ENCODE measurements at places on chromosomes 16 and 17.

GRCh38 chr16:28011971-28012445 lies 51.5 kb downstream of the GSG1L start:
- DNase-seq: no peak

GRCh38 chr17:3506054-3506453 lies 30.3 kb downstream of the ASPA start:
- DNase-seq: no peak

- DNase-seq: no peak
These were observed 34.2 kb downstream of the COPRS start for GRCh38 chr17:31824766-31825360.

GRCh38 chr16:46894036-46894672 lies 10.0 kb downstream of the GPT2 start:
- DNase-seq: no peak

- peak; percentile 69 for DNase-seq
These were observed 2.3 kb downstream of the DLG4 start for GRCh38 chr17:7217113-7217987.

DNA sequence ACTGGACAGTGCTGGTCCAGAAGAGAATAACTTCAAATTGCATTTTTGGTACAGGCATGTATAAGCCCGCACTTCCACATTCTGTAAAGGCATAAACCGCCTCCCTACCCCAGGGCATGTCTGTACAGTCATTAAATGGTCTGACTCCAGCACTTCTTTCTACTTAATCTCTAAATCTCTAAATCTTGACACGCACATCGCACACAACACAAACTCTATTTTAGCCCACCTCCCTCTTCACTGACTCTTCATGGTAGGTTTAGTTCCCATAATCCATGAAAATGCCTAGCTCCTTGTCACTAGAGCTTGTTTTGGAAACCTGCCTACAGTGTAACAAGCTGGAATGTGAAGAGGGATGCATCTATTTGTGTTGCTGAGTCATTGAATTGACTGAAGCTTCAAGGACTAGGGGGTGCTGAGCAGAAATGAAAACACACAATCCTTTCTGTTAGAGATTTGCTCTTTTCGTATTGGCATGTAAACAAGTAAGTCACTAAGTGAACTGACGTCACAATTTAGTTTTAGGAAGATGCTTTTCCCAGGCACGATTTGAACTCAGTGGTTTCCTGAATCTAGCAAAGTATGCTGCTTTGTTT lies 1.6 kb upstream of the DUSP14 start:
- DNase-seq: no peak

- no peak for DNase-seq
These were observed 224.0 kb downstream of the IRX3 start for GRCh38 chr16:54062361-54063278.

DNA sequence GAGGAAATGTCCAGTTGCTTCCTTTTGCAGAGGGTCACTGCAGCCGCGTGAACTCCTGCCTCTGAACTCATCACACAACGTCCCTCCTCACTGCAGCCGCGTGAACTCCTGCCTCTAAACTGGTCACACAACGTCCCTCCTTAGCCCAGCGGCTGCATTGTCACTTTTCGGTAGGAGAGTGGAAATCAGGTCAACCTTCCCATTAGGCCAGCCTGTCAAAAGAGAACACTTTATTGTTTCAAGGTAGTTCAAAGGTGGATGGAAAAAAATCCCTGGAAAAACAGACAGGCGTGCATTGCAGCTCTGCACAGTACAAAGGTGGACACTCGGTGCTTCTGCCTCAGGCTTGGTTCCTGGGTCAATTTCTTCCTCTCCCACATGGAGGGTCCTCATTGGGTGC lies 280.2 kb downstream of the FOXL1 start:
- no peak for DNase-seq

DNA sequence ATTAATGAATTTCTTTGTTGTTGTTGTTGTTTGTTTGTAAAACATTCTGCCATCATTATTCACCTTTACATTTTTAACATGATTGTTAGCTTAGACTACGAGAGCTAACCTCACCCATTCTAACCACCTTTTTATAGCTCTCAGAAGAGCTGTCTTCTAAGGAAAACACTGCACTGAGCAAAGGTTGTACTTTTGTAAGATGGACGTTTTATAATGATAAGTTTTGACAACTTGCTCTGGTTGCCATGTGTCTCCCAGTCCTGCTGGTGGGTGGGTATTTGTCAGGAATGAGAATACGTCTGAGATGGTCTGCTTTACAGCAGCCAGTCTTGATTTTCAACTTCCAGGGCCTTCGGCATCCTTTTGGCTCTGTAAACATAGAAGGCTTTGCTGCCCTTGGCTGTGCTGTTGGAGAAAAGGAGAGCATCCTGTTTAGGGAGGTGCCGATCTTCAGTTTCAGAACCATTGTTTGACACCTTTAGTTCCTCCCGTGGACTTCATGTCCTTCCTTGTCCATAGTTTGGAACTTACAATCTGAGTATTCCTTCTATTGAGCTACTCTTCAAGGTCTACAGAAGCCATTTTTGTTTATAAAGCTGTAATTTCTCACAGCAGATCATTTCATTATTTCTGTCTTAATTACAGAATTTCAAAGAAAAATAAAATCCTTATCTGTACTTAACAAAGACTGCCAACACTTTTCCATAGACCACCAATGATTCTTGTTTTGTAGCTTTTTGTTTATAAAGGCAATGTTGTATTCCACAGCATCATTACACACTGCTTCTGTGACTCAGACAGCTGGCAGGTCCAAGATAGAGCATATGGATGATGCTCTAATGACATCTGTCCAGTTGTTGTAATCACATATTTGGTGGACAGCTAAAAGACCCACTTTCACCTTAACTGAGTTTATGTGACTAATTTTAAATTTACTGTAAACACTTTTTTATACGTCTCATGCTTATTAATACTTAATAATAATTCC lies 270.1 kb upstream of the TBX2 start:
- DNase-seq: no peak

DNA sequence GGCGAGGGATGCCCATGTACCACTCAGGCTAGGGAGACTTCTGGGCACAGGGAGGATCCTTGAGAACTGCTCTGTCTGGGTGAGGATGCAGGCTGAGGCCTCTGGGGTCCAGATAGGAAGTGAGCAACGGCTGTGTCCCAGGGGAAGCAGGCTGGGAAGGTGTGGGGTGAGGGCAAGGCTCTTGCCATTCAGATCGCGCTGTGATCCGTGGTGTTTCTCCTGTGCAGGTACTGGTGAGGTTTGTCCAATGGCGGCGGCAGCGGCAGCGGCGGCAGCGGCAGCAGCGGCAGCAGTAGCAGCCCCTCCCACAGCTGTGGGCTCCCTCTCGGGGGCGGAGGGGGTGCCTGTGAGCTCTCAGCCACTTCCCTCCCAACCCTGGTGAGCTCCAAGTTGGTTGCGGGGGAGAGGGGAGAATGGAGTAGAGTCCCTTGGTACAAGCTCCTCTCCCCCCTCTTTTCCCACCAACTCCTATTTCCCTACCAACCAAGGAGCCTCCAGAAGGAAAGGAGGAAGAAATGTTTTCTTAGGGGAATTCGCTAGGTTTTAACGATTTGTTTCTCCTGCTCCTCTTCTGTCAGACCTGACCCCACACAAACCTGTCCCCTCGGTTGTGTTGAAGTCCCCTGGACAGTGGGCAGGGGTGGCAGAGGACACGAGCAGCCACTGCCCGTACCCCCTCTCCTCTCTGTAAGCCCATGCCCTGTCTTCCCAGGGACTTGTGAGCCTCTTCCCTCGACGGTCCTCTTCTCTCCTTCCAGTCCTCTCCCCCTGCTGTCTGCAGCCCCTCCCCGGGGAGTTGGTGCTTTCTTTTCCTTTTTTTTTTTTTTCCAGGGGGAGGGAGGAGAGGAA lies 1.9 kb upstream of the PRRT2 start:
- DNase-seq: no peak

- no peak for DNase-seq
These were observed 576 bp downstream of the ZNF768 start for GRCh38 chr16:30525844-30526136.

DNA sequence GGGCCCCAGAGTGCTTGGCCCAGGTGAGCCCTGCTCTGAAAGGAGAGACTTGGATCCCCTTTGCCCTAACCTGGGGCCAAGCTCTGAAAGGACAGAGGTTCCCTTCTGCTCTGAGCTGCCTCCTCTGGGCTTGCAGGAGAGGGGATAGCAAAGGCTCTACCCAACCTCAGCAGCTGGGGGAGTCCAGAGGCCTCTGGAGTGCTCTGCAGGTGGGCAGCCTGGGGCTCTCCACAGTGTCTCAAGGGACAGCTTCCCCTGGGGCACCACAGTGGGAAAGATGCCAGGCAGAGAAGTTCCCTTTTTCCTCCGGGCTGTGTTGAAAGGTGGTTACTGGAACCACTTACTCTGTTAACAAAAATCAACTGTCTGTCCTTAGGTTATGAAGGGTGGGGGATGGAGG lies 48.2 kb upstream of the MGAT5B start:
- no peak for DNase-seq

DNA sequence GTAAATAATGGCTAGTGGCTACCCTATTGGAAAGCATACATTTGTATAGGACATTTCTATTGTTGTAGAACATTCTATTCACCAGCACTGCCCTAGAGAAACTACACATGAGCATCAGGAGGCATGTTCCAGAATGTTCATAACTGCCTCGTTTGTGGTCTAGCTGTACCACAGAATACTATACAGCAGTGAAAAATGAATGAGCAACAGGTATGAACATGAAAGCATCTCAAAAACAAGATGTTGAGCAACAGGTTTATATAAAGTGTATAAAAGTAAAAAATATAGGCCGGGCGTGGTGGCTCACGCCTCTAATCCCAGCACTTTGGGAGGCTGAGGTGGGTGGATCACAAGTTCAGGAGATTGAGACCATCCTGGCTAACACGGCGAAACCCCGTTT lies 91.7 kb downstream of the BMERB1 start:
- no peak for DNase-seq

- DNase-seq: no peak
These were observed 5.6 kb upstream of the CARHSP1 start for GRCh38 chr16:8874388-8874787.

- no peak for DNase-seq
These were observed 25.3 kb upstream of the N4BP1 start for GRCh38 chr16:48635199-48635718.

DNA sequence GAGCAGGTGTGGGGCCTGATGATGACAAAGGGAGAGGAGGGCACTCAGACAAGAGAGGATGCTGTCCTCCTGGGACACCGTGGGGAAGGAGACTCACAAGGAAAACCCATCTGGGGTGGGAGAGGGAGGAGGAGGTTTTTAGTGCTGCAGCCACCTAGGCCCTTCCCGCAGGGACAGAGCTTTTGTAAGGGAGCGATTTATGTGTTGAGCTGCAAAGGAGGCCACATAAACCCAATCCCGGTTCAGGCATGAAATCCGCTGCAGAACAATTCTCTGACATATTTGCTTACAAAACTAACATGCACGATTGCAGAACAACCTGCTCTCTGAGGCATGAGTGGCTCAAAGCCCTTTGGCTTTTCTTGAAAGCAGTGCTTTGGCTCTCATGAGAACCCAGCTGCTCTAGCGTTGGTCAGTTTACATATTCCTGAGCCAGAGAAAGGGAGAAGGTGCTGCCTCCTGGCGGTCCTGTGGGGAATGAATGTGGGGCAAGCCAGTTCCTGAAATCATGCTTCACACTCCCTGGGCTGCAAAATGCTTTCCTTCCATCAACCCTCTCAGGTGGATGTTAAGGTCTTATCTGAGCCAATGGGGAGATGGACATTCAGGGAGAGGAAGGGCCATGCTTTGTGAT lies 122.4 kb upstream of the NLRP1 start:
- DNase-seq: peak; percentile 15

DNA sequence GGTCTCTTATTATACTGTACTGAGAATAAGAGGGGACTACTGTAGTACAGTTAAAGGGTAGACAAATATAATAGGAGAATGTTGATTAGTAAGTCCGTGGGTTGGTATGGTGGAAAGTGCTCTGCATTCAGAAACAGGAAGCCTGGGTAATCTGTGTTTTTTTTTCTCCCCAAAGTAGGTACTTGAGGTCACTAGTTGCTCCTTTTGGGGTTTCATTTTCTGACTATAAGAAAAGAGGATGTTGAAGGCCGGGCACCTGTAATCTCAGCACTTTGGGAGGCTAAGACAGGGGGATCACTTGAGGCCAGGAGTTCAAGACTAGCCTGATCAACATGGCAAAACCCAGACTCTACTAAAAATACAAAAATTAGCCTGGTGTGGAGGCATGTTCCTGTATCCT lies 42.0 kb upstream of the MMD start:
- no peak for DNase-seq

Measured in GDM1 (cell line).